ENCODE measurements at places on chromosomes 12 and 14.

- DNase-seq: no peak
Measured at GRCh38 chr12:52927964-52928363, 21.0 kb upstream of the KRT18 start.

DNA sequence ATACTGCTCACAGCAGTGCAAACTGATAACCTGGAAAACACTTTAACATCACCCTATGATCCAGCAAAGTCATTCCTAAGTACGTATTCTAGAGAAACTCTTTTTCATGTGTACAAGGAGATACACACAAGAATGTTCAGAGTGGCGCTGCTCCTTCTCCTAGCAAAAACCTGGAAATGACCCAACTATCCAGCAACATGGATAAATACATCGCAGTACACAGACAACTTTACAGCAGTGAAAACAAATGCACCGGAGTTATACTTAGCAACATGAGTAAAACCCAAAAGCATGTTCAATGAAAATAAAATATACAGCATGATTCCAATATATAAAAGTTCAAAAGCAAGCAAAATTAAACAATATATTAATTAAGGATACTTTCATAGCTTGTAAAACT is 18.7 kb downstream of the SART3 start:
- DNase-seq: no peak

- no peak for DNase-seq
Measured at GRCh38 chr14:78836777-78837176, 666.6 kb downstream of the NRXN3 start.

DNA sequence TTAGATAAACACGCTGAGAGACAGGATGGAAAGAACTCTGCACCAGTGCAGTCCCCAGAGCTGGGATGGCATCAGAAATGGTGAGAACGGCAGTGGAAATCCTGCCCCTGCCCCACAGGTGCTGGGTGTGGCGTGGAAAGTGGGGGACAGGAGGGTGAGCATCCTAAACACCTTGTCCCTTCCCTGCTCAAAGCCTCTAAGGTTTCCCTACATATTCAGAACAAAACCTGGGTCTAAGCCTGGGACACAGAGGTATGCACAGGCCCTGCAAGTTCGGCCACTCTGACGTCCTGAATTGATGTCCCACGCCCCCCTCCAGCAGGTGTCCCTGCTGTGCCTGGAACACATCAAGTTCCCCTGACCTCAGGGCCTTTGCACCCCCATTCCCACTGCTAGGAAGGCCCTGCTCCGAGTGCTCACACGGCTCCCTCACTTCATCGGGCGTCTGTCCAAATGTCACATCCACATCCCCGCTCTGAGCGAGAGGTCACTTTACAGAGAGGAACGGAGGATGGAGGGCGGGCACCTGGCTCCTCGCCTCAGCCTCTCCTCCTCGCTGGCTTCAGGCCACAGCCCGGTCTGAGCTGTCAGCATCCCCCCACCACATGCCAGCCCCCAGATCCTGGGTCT is 38.5 kb upstream of the SFSWAP start:
- DNase-seq: no peak

- DNase-seq: no peak
Measured at GRCh38 chr12:58283553-58283952, 342.2 kb downstream of the ATP23 start.

- DNase-seq: no peak
Measured at GRCh38 chr12:13941258-13942249, 39.8 kb downstream of the GRIN2B start.

- DNase-seq: no peak
Measured at GRCh38 chr12:76183459-76184186, 99.1 kb upstream of the NAP1L1 start.

GRCh38 chr14:94689218-94689984 is 77.2 kb downstream of the SERPINA3 start:
- peak; percentile 42 for DNase-seq

- no peak for DNase-seq
Measured at GRCh38 chr12:48279101-48279500, 71.6 kb downstream of the ZNF641 start.

DNA sequence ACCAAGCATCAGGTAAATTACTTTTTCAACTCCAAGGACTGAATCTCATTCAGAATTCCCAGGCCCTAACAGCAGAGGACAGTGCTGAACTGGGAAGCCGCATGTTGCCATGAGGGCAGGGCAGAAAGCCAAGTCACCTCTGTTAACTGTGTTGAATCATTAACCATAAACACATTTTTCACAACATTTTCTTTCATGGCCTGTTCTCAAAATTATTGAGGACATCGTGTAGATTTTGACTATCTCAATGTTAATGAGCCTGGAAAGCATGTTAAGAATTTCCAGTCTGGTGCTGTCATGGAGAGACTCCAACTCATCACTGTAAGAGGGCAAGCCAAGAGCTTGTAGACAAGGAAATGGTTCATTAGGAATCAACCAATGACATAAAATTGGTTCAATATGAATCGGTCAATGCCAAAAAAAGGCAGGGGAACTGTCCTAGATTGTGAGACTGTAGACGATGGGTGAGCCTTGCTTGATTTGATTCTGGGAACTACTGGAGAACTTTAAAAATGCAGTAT is 33.7 kb downstream of the CPM start:
- no peak for DNase-seq

DNA sequence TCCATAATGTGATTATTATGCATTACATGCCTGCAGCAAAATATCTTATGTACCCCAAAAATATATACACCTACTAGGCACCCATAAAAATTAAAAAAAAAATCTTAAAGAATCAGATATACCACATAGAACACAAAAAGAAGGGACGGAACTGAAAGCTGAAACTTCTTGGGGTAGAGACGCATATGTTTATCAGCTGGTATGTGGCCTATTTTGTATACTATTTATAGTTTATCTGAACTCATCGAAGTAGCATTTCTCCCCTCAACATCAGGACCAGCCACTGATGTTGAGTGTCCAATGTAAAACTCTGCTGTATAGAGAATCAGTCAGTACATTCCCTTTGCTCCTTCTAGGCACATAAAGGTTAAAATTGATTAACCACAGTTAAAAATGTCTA is 22.9 kb upstream of the SOS2 start:
- DNase-seq: no peak

DNA sequence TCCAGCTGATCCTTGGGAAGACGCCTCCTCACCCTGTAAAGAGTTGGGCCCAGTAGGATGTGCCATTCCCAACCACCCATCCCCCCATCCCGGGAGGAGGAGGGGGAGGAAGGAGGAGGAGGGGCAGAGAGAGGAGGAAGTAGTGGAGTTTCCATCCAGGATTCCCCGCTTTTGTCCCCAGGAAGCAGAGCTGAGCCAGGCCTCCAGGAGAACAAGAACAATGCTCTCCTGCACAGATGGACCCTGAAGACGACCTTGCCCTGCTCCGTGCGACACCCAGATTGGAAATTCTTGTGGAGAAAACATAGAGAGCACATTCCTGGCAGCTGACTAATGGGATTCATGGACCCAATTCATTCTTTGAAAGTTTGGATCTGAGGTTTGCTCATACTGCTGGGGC is 132.3 kb upstream of the CRY1 start:
- DNase-seq: no peak

- no peak for DNase-seq
Measured at GRCh38 chr14:67952381-67952780, 132.8 kb downstream of the RAD51B start.

DNA sequence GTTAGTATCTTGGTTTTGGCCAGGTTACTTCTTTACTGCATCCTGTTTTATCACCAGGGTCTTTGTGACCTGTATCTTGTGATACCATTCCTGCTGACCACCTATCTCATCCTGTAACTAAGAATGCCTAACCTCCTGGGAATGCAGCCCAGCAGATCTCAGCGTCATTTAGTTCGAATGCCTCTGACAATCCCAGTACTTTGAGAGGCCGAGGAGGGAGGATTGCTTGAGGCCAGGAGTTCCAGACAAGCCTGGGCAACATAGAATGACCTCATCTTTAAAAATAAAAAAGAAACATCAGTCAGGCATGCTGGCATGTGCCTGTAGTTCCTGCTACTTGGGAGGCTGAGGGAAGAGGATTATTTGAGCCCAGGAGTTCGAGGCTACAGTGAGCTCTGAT is 206.5 kb downstream of the SUDS3 start:
- DNase-seq: no peak

- no peak for DNase-seq
Measured at GRCh38 chr14:72528059-72528862, 365.6 kb downstream of the DPF3 start.

DNA sequence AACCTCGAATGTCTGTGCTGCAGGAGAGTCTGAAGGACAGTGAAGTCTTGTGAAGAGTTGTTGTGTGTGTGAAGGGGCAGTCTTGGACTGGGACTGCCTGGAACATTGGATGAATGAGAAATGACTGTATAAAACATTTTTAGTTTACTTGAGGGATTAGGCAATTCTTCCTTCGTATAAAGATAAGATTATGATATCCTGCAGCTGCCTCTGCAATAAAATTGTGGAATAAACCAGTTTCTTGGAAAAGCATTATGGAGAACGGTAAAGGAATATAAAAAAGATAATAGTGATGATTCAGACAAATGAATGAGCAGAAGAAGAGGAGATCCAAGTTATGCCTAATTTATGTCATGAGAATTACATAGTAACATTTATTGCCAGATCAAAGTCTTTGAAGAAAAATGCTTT is 30.9 kb upstream of the LUM start:
- DNase-seq: no peak

DNA sequence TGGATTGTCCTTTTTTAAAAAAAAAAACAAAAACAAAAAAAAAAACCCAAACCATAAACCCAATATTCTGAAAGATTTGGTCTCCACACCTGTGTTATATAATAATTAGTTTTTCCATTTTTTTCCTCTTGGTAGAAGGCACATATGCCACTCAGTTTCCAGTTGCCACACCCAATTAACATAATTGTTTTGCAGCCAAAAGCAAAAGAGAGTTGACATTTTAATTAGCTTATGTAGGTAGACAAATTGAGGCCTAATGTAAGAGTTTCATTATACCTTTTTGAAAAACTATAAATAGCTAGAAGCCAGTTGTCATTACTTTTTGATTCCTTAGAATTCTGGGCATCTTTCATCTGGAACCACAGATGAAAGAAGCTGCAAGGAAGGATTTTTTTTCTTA is 21.0 kb downstream of the PTPN11 start:
- no peak for DNase-seq

DNA sequence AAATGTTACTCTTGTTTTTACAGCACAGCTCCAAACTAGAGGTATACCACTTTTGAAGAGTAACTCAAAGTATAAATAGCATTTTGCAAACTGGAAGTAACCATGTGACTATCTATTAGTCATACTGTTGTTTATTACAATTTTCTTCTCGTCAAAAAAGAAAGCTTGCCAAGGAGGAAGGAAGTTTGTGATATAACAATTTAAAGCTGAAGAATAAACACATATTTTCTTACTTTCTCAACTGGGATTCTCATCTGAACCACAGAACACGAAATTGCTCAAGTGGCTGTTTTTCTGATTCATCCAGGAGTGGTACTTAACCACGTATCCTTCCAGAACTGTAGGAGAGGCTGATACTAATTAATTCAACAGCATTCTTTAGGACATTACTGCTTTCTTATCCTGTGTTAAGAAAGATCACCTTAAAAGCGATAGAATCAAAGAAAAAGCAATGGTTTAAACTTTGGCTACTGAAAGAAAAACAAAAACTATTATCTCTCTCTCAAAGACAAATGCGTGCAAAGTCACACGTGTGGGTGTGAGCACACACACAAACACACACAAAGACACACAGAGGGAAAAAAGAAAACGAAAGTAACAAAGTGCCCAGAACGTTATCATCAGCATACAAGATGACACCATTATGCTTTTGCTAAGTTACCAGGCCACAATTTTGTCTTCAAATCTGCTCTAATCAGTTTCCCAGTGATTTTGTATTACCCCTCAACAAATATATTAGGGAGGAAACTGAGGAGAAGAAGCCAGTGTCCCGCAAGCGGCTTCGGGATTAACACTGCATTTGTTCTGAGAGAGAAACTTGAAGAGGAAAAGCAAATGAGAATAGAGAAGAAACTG is at the start of gene CLEC2B:
CLEC2B (minus strand) TSS at position 48 of the 855 bp plus-strand sequence.
- no peak for DNase-seq

- no peak for DNase-seq
Measured at GRCh38 chr14:25622763-25623162, 572.8 kb upstream of the STXBP6 start.

DNA sequence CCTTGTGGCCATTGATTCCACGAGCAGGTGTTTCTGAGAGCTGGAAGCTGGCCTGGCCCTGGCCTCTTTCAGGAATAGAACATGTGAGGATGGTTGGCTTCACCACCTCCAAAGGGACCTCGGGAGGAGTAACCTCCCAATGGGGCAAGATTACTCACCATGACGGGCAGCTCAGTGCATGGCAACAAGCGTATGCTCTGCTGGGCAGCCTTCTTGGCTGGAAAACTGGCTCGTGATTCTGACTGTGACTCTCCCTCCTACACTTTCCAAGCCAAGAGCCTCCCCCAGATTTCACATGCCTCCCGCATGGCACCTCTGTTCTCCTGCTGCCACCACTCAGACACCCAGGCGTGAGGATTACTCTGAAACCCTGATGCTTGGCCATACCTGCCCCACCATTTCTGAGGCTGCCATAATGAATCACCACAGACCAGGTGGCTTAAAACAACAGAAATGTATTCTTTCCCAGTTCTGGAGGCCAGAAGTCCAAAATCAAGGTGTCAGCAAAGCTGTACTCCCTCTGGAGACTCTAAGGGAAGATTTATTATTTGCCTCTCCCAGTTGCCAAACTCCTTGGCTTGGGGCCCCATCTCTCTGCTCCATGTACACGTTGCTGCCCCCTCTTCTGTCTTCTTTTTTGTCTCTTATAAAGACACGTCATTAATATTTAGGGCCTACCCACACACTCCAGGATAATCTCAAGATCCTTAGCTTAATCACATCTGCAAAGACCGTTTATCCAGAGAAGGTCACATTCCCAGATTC is 215.9 kb downstream of the CHST11 start:
- no peak for DNase-seq

DNA sequence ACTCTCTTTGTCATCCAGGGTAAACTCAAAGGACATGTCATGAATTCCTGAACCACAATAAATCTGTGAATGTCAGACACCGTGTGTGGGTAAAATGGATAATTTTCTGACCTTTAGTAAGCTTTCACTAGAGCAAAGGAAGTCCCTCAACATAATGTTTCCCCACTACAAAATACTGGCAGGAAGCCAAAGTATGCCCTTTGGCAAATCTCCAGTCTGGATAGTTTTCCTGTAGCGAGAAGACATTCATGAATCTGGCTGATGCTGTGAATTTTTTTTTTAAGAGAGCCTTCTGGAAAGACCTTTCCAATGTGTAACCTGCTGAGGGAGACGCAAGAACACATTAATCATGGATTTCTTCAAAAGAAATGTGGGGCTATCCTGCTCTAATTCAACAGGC is 389.6 kb upstream of the DDHD1 start:
- no peak for DNase-seq

GRCh38 chr12:71947645-71948105 is 9.0 kb downstream of the TPH2 start:
- no peak for DNase-seq

GRCh38 chr12:58148405-58148804 is 207.0 kb downstream of the ATP23 start:
- no peak for DNase-seq

GRCh38 chr12:15563663-15564062 is 225.5 kb downstream of the EPS8 start:
- no peak for DNase-seq

Data from GM18507 (cell line).